Stimulated activated CD8-positive, alpha-beta memory T cell treated with anti-CD3 and anti-CD28 coated beads, Interleukin-4, amount 100 ng/mL, for 4 hours (primary cell): ENCODE measurements at places on chromosomes 7 and 10.

GRCh38 chr7:30266686-30267085 is 17.7 kb upstream of the ZNRF2 start:
- DNase-seq, result no peak

- DNase-seq, result no peak
Measured at GRCh38 chr10:127447197-127447596, 101.9 kb upstream of the NPS start.

DNA sequence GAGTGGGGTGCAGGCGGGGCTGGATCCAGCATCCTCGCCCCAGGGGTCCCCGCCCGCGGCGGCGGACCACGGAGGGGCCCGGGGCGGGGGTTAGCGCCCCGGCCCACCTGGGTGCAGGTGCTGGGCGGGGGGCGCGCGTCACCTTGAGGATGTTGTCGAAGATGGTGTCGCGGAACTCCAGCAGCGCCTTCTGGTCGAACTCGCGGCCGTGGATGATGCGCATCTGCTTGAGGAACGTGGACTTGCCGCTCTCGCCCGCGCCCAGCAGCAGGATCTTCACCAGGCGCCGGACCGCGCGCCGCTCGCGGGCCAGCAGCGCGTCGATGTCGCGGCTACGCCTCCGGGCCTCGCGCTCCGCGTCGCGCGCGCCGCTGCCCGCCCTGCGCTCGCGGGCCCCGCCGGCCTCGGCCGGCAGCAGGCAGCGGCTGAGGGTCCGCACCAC is 376 bp downstream of the GNA12 start:
- no peak for DNase-seq

GRCh38 chr7:29332875-29333855 is 138.6 kb downstream of the CHN2 start:
- DNase-seq, result no peak

GRCh38 chr10:91598211-91598977 is 34.5 kb downstream of the PPP1R3C start:
- DNase-seq, result no peak

DNA sequence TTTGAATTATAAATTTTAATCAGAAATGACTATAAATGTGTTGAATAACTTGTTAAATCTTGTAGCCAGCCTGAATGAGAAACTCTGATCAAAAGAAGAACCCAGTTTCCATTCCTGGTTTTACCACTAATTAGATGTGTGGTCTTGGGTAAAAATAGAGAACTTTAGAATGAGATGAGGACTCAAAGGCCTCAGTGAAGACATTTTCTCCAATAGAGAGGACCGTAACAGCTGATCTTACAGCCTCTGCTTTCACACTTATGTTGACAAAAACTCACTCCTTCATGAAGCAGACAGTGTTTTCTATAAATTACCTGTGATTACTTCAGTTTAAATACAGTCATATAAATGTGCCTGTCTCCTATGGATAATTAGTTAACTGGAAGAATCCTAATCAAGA is 200.1 kb upstream of the MEOX2 start:
- no peak for DNase-seq

GRCh38 chr7:45598886-45599520 is 24.8 kb downstream of the ADCY1 start:
- DNase-seq, result no peak

DNA sequence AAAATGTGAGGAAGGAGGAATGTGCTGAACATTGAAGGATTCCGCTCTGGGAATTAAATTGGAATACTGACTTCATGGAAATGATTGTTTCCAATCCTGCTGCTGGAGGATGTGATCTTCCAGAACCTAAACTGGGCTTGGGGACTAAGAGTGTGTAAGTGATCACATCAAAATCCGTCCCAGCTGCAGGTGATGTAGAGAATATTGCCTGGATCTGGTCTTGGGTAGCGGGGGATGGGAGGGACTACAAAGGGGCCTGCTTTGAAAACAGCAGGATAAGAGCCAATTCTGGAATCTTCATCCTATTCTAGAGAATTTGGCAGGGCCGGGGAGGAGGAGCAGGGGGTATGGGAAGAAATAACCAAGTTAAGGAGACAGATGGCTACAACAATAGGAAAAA is 552.2 kb upstream of the FZD8 start:
- no peak for DNase-seq

DNA sequence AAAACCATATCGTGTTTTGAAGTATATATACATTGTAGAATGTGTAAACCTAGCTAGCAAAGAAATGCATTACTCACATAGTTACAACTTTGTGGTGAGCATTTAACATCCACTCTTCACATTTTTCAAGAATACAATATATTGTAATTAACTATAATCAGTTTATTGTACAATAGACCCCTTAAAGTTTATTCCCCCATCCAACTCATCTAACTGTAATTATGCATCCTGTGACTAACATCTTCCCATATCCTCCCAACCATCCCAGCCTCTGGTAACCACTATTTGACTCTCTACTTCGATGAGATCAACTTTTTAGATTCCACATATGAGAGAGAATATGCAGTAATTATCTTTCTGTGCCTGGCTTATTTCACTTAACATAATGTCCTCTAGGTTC is 526.4 kb downstream of the KIF20B start:
- no peak for DNase-seq

- no peak for DNase-seq
Measured at GRCh38 chr10:124576526-124577420, 115.2 kb downstream of the LHPP start.

- no peak for DNase-seq
Measured at GRCh38 chr7:16136896-16137295, 284.4 kb downstream of the CRPPA start.

DNA sequence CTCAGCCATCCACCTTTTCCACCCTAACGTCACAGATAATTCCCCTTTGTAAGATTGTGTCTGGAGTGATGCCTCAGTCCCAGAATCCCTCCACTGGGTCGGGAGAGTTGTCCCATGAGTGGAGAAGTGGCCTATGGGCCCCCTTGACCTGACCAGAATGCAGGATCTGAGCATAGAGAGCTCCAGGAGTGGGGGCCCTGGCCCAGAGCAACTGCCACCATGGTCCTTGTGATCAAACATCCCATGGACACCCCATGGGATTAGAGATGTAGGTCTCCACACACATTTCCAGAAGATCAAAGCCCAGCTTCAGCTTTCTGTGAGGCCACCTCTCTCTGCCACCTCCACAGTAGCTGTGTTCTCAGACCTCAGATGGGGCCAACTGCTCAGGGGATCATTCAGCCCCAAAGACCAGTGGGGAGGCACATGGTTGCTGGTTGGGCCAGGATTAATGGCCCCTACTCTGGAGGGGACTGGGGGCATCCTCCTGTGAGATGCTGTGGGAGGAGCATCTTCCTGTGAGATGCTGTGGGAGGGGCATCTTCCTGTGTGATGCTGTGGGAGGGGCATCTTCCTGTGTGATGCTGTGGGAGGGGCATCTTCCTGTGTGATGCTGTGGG is 28.5 kb upstream of the DPYSL4 start:
- DNase-seq, result no peak

- DNase-seq, result no peak
Measured at GRCh38 chr10:115572740-115573455, 479.7 kb downstream of the ATRNL1 start.

- no peak for DNase-seq
Measured at GRCh38 chr10:69287181-69287580, 8.9 kb downstream of the HK1 start.

- DNase-seq, result no peak
Measured at GRCh38 chr10:6249698-6250097, 47.0 kb downstream of the PFKFB3 start.

- DNase-seq, result no peak
Measured at GRCh38 chr10:131065673-131066305, 245.7 kb downstream of the TCERG1L start.

DNA sequence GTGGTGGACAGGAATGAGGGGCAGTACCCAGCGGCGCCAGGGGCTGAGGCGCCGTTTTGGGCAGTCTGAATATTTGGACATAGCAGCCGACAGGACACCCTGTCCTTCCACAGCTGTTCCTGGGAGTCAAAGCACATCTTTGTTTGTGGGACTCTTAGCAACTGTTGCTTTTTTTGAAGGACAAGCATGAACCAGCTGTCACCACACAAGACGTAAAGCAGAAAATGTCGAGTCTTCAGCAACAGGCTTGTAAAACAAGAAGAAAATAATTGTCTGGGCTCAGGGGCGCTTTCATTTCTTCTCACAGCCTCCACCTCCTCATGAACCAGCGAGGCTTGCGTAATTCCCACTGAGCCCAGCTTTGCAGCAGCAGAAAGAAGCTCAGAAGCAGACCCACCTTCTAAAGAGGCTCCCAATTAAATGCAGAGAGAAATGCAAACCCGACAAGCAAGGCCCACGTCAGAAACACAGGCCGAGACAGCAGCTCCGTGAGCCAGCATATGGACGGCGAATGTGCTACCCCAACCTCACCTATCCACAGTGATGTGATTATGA is 68.9 kb upstream of the DNAAF5 start:
- no peak for DNase-seq

DNA sequence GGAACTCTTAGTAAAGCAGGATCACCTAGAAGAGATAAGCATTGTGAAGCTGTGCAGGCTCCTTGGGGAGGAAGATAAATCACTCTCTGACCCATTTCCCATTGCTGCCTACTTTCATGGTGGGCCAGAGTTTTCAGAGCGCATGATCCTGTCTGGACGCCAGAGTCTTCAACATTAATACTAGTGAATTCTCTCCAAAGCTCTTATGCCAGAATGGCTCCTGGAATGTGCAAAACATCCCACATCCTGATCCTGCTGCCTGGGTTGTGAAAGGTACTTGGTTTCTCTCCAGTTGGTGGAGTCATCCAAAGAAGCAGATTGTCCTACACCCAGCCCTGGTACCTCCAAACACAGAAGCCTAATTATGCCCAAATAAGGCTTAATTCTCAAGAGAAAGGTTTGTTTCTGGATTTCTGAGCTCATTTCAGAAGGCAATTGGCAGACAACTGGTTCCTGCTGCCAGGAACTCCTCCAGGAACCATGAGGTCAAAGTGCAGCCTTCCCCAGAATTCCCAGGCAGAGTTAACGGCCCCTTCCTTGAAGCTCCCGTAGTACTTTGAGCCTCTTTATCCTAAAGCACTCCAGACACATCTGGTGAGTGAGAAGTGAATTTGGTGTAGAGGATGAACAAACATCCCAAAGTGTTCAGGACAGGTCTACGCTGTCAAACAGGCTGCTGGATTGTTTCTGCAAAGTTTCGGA is 495.2 kb downstream of the PLXNA4 start:
- no peak for DNase-seq

- no peak for DNase-seq
Measured at GRCh38 chr7:71574153-71574860, 442.4 kb downstream of the GALNT17 start.

DNA sequence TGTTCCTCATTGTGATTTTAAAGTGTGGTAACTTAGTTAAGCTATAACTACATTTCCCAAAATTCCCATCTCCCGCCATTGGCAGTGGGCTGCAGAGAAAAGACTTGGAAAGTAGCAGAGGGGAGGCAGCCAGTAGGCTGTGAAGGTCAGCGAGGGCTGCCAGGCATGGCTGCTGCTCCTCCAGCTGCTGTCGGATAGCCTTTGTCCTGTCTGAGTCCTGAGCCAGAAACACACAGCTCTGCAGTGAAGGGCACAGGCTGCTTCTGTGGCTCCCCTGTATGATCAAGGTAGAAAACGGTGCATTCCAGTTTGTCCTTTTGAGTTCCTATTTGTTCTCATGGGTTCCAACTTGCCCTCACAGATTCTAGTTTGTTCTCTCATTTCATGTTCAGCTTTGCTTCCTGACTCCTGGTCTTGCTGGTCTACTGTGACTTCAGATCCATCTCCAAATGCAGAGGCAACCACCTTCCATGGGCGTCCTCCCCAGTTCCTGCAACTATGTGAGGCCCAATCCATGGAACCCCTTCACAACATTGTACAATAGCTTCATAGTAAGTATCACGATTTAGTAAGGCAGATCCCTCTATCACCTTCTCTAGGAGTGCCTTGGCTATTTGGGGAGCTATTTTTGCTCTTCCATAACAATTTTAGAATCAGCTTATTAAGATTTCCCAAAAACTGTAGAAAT is 31.7 kb downstream of the SYPL1 start:
- no peak for DNase-seq

DNA sequence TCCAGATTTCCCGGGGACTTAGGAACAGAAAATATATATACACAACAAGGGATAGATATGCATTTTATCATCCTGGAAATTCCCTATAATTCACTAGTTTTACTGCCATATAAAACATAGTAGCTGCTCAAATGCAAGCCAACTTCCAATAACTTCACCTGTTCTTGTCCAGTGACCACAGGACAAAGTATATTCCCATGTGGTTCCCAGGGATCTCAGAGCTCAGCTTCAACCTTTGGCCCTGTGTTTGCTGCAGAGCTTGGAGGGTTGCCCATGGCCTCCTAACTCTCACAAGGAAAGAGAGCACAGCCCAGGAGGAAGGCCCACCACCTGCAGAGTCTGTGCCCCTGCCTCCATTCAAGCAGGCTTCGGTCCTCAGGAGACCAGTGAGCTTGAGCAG is 4.5 kb upstream of the DRGX start:
- DNase-seq, result no peak

GRCh38 chr7:1533547-1534329 is 3.2 kb downstream of the MAFK start:
- no peak for DNase-seq

DNA sequence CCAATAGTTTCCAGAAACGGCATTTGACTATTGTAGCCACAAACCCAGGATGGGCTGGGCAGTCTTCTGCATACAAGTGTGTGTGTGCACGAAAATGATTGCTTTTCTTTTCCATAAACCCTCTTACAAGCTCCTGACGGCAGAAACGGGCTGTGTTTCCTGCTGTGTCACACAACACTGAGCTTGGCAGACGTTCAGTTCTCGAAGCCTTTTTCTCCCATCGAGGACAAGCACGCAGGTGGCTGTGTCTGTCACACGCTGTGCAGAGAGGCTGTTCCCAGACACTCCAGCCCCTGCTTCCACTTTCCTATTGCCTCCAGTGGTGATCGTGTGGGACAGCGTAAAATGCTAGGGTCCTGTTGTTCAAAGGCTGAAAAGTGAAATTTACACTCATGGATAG is 32.1 kb downstream of the RBAK start:
- DNase-seq, result no peak

- no peak for DNase-seq
Measured at GRCh38 chr10:79159141-79159651, 90.4 kb downstream of the ZMIZ1 start.

- no peak for DNase-seq
Measured at GRCh38 chr10:31694929-31695837, 233.4 kb downstream of the ARHGAP12 start.

DNA sequence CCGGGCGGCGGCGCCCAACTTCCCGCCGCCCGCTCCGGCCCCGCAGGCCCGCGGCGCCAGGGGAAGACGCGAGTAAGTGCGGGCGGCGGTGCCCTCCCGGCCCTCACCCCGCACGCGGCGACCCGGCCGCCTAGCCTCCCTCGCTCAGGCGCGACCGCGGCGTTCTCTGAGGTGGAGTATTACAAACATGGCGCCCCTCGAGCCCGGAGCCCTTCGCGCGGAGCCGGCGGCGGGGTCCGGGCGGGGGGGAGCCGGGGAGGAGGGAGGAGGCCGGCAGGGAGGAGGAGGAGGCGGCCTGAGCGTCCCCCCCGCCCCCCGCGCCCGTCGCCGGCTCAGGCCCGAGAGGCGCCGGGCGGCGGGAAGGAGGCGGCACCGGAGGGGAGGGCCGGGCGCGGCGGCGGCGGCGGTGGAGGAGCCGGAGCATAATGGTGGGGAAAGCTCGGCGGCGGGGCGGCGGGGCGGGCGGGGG is at the start of gene ZMYND11:
Gene ZMYND11 (plus strand): TSS at position 324 of the 469 bp plus-strand sequence. CDS start 44,558 bp downstream, outside the sequence.
- peak; percentile 41 for DNase-seq

- no peak for DNase-seq
Measured at GRCh38 chr10:132383101-132383500, 13.9 kb upstream of the PWWP2B start.
